ENCODE measurements at places on chromosomes 2 and 18.

- no peak for DNase-seq
These were observed 157.2 kb upstream of the CAPN13 start for GRCh38 chr2:30964334-30965005.

DNA sequence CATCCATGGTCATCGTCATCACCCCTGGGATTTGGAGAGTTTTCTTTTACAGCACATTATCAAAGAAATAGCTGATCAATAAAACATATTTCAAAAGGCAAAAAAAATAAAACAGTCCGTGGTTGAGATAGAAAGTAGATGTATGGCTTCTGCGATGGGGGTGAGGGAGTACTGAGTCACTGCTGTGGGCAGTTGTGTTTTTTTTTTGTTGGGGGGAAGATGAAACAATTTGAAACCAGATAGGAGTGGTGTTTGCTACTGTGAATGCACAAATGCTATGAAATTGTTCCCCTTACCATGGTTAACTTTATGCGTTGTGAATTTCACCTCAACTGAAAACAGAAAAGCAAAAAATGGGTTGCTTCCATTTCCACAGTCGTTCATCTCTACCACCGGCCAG, 11.9 kb upstream of the SALL3 start:
- DNase-seq: no peak

DNA sequence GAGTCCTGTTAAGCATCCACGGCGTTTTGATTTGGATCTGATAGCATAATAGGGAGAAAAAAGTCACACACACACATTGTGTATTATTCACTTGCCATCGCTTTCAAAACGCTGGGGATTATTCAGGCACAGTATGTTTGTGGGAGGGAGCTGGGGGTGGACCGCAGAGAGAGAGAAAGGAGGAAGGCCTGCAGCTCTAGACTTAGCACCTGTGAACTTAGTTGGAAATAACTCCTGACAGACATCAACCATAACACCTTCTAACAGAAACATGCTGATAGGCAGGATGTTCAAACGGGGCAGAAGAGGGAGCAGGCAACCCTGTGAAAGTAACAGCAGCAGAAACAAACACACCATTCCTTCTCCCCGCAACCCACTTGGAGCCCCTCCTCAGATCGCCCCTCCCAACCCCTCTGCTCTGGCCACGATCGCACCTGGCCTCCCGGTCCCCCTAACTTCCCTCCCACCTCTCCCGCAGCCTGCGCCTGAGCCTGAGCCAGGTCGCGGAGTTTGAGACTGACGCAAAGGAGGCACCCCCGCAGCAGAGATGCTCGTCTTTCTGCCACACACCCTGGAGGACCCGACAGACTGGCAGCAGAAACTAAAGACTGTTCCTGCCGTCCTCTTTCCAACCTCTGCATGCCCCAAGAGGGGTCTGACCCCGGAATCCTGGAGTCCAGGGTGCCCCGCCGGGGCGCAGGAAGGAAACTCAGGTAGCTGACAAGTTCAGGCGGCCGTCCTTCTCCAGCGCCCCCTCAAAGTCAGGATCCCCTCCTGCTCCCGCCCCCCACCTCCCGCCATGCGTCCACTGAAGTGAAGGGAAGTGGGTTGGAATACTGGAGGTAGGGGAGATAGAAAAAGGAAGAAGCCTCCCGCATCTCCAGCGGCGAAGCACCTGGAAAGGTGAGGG, 738 bp downstream of the CHST9 start:
- no peak for DNase-seq

GRCh38 chr18:7488571-7488970, 78.5 kb upstream of the PTPRM start:
- no peak for DNase-seq

DNA sequence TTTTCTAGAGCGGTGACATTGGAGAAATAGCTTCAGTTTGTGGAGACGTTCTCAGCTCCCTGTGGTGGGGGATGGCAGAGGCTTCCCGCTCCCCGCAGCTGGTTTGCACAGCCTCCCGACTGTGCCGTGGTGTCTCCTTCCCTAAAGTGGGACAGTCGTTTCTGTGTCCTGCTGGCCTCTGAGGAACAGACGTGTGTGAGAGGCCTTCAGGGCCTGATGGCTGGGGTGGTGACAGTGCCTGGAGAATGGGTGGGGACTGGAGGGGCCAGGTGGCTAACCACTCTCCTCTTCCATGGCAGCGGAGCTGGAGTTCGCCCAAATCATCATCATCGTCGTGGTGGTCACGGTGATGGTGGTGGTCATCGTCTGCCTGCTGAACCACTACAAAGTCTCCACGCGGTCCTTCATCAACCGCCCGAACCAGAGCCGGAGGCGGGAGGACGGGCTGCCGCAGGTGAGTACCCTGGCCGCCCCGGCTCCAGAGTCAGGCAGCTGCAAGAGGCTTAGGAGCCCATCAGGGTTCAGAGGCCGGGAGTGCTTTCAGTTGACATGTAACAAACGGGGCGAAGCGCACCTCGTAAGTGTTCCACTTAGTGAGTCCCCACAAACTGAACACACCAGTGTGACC, 105.4 kb downstream of the FAM210A start:
- DNase-seq: no peak

GRCh38 chr2:165766326-165766927, 27.6 kb downstream of the GALNT3 start:
- DNase-seq: no peak

- DNase-seq: no peak
These were observed 22.7 kb downstream of the RUFY4 start for GRCh38 chr2:218091746-218092145.

DNA sequence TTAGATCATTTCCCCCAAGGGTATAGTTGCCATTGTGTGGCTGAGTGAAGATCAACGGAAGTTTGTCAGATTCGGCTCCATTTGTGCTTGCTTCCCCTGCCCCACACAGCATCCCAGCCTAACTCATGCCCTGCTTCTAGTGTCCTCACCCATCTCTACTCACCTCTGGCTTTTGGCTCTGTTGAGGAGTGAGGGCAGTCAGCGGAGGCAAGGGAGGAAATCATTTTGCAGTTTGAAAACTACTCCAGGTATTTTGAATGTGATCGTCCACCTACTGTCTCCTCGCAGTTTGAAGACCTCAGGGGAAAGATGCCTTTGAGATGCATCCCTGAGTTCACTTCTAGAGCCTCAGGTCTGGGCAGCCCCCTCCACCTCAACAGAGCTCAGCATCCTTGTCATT, 116.3 kb downstream of the FEZ2 start:
- no peak for DNase-seq

DNA sequence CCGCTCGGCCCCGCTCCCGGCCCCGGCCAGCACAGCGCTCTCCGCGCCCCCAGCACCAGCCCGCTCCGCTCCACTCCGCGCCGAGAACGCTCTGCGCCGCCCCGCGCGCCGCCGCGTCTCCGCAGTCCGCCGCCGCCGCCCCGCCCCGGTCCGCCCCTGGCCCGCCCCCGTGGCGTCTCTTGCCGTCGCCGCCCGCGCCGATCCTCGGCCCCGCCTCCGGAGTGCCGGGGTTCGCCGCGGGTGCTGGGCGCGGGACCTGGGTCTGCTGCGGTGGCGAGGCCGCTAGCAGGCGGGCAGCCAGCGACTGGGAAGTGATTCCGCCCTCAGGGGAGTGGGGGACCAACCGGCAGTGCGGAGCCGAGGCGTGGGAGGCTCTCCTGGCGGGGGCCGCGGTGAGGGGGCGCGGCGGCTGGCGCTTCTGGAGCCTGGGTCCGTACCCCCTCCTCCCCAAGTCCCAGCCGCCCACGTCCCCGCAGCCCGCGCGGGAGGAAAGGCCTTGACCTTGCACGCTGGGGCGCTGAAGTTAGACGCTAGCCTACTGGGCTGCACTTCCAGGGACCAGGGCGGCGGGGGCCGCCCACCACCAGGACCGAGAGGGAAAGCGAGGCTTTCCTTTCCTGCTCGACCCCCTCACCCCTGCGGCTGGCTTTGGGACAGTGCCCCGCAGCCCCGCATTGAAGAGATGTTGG, at the start of gene HS6ST1:
Gene HS6ST1 (minus strand): TSS at position 93 of the 689 bp plus-strand sequence. CDS start 305 bp downstream, outside the sequence.
- no peak for DNase-seq

DNA sequence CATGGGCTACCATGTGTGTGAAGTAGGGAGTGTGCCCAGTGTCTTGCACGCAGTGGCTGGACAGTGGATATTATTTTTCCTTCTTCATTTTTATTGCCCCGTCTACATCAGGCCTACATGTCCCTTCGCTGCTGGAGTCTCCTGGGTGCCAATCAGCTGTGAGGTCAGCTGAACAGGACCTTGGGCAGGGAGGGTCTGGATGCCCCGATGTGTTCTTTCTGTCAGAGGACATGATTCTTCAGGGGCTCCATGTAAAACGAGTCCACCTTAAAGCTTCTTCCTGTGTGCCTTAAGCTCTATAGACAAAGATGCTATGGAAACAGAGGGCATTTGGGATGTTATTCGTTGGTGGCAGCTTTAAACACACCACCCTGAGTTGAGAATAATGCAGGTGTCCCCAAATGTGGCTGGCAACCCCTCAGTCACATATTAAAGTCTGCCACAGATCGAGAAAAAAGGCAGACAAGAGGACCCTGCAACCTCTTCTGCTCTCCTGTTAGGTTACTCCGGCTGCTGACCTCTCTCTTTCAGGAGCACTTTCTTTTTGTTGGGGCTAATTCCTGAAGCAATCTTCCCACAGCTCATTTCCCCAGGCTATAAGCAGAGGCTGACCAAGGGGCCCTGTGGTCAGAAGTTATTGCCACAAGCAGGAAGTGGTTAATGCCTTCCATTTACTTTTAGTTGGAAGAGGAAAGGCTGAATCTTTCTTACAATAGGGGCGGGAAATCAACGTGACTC, 20.0 kb downstream of the GREB1 start:
- no peak for DNase-seq

DNA sequence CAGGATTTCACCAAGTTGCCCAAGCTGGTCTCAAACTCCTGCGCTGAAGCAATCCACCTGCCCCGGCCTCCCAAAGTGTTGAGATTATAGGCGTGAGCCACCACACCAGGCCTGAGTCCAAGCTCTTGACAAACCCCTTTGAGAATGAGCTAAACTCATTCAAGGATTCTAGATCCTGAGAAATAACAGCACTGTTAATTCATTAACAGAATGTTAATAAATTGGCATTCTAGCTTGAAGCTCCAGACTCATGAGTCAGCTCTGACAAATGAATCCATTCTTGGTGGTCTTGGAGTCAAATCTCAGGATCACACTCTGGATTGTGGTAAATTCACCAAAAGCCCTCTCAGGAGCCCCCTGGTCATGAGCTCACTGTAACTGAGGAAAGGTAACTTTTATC, 1.8 kb downstream of the NARS1 start:
- no peak for DNase-seq

DNA sequence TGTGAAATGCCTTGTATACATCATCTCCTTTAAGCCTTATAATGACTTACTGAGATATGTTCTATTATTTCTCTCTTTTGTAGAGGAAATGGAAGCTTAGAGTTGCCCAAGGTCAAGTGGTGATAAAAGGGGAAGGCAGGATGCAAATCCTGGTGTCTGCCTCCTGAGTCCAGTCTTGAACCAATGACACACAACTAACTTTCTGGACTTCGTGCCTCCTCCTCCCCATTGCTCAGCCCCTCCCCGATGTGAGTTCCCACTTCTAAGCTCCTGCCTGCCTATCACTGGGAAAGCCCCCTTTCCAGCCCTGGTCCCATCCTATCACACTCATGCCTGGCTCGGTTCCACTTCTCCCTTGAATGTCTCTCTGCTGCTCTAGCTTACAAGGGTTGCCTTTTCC, 6.9 kb upstream of the CTIF start:
- no peak for DNase-seq

GRCh38 chr18:9157806-9158205, 21.2 kb downstream of the ANKRD12 start:
- DNase-seq: no peak

GRCh38 chr2:67502346-67503065, 105.4 kb downstream of the ETAA1 start:
- no peak for DNase-seq

DNA sequence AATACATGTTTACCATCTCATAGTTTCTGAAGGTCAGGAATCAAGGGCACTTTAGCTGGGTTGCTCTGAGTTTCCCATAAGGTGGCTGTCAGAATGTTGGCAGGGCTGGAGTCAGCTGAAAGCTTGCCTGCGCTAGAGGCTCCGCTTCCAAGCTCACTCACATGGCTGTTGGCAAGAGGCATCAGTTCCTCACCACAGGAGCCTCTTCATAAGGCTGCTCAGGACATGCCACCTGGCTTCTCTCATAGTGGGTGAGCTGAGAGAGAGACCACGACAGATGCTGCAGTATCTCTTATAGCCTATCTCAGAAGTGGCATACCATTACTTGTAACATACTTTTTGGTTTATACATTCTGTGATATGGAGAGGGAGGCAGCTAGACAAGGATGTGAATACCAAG, 7.2 kb downstream of the HADHB start:
- DNase-seq: no peak

DNA sequence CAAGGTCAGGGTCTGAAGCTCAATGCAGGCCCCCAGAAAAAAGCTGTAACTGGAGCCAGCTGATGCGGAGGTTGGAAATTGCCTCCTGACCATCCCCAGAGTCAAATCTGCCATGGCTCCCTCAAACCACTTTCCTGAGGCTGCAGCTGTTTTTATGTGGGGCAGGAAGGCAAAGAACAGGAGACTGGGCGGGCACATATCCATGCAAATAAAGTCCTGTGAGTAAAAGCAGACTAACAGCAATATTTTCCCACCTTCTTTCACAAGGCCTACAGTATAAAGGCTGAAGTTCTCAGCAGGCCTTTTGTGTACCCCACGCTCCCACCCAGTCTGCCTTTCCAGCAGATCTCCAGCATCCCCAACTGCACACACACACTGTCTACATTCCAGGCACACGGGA, 47.1 kb downstream of the CYP1B1 start:
- DNase-seq: no peak

- no peak for DNase-seq
These were observed 983 bp downstream of the CXXC1 start for GRCh38 chr18:50286391-50287027.

- DNase-seq: no peak
These were observed 282.3 kb downstream of the EIPR1 start for GRCh38 chr2:3094999-3095958.

DNA sequence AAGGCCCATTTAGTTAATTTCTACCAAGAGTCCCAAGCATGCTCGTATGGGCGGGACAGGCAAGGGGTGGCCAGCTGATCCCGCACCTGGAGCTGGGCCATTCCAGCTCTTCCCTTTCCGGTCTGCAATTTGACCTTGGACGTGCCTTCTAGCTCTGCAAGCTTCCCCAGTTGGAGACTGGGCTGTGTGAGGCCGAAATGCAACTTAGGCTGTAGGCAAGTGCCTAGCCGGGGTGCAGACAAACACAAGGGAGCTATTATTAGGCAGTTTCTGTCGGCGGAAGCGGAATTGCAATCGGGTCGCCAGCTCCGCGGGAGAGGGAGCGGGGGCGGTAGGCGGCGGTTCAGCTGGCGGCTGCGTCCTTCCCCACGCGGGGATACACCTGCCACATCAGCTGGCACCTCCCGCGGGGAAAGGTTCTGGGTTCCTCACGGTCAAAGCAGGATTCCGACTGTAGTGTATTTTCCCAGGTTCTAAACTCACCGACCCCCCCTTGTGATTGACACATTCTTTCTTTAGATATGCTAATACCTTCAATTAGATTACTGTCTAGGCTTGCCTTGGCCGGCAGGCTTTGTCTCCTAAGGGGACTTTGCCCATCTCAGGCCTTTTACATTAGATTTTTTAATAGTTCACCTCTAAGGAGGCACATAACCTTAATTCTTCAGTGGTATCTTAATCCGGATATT, 17.1 kb upstream of the ZNF532 start:
- no peak for DNase-seq

GRCh38 chr2:9240745-9241144, 34.1 kb downstream of the ASAP2 start:
- no peak for DNase-seq

Measured in AG04449 (cell line).